ENCODE measurements at places on chromosomes 13 and 19. TPM values are rescaled to one million over a fixed set of nuclear protein-coding genes. Genes with fewer than 3 reads are reported as not detected.

Gene IZUMO2
- total RNA-seq = not detected

Gene GARRE1
- total RNA-seq = 9.8 TPM

Gene ZNF577
- total RNA-seq = not detected

Gene CYP2A7
- not detected for total RNA-seq

Gene MYH14
- 7.5 TPM for total RNA-seq

Gene KPTN
- 19.0 TPM for total RNA-seq

Measured in A549 treated with ZK216348 at 1 μM for 4 hours (cell line).